ENCODE measurements at places on chromosomes 5 and 9.

- DNase-seq, result no peak
Measured at GRCh38 chr9:127788337-127789011, 2.6 kb downstream of the CDK9 start.

DNA sequence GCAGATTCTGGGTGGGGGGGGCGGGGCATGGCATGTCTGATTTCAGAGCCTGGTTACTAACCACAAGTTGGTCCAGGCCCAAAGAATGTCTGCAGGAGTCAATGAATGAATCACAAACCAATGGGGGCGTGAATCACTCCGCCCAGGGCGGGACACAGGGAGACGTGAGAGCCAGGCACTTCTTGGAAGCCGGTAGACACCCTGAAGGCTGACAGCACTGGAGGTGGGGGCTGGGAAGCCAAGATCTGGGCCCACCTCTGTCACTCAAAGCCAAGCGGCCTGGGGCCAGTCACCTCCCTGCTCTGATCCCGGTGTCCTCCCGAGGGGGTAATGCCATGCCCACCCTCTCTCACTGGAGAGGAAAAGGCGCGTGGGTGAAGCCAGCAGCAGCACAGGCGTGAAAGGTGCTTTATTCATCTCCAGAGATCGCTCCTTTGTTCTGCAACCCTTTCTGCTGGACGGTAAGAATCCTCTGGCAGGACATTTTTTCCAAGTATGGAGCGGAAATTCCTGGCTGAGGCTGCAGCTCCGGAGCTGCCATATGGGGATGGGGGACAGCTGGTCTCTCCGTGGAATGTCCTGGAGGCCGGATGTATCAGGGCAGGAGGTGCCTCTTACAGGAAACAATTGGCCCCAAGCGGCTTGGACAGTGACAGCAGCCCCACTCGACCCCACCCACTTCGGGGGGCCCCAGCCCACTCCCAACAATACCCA, 85.0 kb downstream of the STK10 start:
- peak; percentile 66 for DNase-seq

DNA sequence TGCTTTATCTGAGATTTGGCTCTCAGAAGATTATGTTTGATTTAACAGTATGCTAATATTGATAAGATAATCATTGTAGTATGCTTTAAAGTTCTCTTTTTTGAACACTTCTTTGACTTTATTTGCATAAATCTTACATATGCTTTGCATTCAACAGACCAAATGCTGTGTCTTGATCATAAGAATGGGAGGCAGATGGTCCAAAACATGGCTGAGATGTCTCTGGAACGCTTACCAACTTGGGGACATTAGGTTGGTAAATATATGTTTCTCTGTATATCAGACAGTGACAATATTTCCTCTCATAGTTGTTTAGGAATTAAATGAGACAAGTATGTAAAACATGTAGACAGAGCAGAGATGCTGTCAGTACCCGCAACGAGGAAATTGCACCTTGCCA, 197.9 kb upstream of the CTNND2 start:
- DNase-seq, result no peak

DNA sequence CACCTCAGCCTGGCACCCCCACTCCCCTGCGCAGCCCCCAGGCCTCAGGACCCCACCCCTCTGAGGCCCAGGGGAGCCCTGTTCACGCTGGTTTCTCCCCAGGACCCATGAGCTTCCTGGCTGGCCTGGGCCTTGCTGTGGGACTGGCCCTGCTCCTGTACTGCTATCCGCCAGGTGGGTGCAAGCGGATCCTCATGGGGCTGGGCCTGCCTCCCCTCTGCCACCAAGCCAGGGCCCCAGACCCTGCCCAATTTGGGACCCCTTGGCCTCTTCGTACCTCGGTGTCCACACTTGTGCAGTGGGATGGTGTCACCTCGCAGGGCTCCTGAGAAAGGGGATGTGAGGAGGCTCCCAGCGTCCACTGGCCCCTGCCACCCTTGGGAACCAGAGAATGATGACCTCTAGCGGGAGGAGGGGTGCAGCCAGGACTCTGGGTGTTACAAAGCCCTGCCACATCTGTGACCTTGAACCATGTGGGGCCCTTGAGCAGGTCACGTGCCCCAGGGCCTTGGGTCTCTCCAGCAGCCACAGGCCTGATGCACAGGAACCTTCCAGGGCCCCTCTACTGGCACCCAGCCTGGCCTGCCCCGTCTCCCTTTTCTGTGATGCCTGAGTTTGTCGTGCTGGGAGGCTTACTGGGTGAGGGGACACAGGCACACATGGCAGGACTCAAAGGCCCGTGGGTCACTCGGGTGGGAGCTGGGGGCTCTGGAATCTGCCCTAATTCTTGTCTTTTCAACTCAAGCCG, 16.3 kb downstream of the CARD19 start:
- no peak for DNase-seq

GRCh38 chr5:68037546-68037945, 178.0 kb upstream of the PIK3R1 start:
- no peak for DNase-seq

GRCh38 chr5:52269859-52270258, 517.9 kb upstream of the ITGA1 start:
- no peak for DNase-seq

DNA sequence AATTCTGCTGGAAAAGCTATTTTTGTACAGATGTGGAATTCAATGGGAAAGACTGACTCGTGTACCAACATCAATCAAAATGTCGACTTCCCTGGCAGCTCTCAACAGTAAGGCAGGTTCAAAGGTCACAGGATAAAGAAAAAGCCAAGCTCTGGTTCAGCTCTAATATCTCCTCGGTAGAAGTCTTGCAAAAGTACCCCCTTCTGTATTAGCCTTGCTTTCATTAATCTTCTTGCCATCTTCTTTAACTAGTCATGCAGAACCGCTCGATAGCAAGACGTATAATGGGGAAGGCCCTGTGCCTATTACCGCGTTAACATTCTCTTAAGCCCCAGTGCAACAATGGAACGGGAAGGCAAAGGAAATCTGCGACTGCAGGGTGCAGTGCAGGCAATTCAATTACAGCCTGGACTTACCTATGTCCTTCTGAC, 201.2 kb downstream of the GAPVD1 start:
- DNase-seq, result no peak

DNA sequence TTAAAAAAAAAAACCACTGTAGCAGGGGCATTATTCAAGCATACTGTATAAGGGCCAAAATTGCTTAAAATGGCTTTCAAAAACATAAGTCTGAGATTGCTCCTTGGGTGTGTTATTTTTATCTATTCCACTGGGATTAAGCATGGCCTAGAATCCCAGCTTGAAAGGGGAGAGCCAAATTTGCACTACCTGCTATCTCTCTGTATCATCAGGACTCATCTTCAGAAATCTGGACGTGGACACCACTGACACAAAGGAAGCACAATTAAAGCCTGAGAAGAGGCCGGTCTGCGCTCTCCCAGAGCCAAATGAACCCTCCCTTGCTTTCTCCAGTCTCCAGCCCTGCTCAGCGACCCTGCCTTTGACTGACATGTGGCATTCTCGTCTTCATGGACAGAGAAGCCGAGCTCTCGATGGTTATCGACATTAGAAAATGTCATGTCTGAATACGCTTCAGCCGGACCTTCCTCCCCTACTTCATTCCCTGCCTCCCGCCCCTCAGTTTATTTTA, 151.3 kb downstream of the EBF1 start:
- no peak for DNase-seq

DNA sequence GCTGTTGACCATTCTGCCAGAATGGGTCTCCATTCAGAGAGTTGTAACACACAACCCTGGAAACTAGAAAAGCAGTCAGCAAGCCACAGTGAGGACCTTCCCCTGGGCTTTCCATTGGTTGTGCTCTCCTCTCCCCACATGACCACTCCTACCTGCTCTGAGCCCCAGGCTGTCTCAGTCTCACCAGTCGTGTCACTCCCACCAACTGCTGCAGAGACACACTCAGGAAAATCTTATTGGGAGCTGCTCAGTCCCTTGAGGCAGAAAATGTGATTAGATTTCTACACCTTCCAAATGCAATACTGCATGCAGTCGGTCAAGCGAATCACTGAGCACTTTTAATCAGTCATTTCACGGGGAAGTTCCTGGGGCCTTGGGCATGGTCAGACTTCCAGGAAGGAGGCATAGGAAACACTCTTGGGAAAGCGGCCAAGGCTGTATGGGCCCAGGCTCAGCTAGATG, 284.2 kb upstream of the NMUR2 start:
- DNase-seq, result no peak

DNA sequence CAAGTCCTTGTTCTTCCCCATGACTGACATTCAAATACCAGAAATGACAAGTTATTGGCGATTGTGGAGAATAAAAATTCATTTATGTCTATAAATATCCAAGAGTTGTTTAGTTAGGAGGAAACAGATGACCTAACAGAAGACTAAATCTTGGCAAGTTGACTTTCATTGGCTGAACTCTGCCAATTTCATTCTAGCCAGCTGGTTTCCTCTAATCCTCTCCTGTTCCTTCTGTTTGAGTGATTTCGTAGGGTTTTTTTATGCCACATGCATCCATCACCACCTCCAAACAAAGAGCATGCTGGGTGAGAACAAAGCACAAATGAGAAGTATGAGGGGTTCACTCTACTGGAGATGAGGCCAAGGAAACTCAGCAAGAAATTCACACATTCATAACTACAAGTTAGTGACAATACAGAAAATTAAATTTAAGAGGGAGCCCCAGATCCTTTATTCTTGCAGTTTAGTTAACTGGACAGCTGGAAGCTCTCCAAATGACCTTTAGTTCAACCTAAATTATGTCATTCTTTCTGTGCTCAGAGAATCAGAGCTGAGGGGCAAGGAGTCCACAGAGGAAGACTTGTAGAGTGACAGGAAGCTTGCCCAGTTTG, 932.0 kb downstream of the TLE4 start:
- DNase-seq, result no peak

GRCh38 chr9:116207371-116208111, 54.0 kb downstream of the PAPPA start:
- no peak for DNase-seq

DNA sequence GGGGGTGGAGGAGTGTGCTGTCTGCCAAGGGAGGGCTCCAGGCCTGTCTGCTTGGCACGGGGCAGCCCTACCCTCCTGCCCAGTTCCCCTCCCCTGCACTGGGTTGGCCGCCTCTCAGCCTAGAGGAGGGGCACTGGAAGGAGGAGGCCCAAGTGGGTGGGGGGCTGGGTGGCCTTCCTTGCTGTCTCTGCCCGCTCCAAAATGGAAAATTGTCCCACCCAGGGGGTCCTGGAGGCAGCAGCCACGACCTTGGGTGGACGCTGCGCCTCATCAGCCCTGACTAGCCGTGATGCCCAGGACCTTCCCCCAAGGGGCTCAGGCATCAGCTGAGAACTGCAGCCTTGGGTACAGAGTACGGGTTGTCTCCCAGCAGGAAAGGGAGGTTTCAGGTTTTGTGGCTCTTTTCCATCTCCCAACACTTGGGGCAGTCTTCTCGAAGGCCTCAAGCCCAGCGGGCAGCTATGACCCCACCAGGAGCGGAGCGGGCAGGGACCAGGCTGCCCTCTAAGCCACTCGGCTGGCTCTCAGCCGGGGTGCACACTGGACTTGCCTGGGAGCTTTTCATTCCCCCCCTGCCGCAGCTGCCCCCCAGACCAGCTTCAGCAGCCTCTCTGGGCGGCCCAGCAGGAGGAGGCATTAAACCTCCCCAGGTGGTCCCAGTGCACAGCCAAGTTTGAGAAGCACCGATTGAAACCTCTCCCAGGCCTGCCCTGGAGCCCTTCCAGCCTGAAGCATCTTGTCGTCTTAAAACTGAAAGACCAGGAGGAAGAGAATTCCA, 20.6 kb downstream of the NTNG2 start:
- no peak for DNase-seq

DNA sequence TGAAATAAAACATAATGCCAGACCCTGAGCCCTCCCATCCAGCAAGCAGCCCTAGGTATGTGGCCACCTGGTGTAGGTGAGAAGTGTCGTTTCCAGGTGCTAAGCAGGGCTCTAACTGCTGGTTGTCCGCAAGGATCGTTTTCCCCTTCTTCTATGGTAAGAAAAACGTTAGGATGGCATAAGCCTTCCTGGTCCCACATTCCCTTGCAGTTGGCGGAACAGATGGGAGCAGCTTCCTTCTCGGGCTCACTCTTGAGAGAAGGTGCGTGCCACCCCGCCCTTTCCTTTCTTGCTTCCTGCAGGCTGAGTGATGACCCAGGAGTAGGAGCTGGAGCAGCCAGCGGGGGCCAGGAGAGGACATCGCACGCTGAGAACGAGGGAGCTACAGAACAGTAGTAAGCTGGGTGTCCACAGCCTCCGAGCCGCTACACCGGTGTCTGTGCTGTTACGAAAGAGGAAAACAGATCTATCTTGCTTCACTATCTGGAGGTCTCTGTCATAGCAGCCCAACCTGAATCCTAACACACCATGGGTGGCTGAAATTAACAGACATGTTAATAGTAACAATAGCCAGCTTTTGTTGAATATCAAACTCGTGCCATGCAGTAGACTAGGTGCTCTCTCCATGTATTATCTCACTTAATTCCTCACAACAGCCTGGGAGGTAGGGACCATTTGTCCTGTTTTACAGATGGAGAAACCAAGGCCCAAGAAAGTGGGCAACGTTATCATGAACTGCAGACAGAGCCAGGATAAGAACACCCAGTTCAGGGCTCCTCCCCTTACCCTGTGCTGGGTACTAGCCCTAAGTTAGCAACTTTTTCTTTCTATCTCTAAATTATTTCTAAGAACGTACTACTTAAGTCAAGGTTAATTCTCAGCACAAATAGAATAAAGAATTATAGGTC, 139.8 kb downstream of the COL23A1 start:
- no peak for DNase-seq

- no peak for DNase-seq
Measured at GRCh38 chr5:17079562-17079961, 137.9 kb upstream of the BASP1 start.

- no peak for DNase-seq
Measured at GRCh38 chr5:573976-574375, 38.2 kb upstream of the CEP72 start.

DNA sequence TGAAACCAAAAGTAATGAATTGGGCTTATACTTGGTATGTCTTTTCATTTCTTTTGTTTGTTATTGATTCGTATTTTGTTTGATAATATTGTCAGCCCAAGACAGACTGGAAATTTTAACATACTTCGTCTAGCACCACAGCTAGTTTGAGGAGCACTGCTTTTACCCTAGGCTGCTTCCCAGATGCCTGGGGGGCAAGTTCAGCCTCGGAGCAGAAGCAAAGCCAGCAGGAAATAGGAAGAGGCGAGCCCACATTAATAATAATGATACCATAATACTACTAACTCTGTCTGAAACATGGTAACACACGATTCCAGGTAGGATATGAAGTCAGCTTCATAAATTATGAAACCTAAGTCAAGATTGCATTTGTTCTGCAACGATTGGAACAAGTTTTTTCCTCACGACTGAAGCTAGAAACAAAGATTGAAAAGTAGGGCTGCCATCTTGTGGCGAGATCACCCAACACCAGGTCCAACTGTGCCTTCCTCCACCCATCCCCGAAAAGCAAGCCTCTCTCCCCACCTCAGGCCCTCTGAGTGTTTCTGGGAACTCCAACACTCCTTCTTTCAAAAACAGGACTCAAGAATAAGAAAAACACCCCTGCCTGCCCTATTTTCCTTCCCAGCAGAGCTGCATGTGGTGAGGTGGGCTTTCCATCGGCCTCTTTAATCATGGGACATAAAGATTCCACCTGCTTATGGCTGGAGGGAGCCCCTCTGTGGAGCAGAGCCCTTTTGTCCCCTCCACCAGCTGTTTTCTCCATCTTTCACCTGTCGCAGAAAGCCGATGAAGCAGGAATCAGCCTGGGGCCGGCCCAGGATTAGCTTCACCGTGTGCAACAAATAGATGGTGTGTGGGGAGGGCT, 236.4 kb downstream of the CAAP1 start:
- no peak for DNase-seq

All from breast epithelium (tissue), 4 donors.